Pulmonary artery endothelial cell (primary cell): ENCODE measurements at places on chromosomes 1 and 21. TPM values are rescaled to one million over a fixed set of nuclear protein-coding genes. Genes with fewer than 3 reads are reported as not detected.

DNA sequence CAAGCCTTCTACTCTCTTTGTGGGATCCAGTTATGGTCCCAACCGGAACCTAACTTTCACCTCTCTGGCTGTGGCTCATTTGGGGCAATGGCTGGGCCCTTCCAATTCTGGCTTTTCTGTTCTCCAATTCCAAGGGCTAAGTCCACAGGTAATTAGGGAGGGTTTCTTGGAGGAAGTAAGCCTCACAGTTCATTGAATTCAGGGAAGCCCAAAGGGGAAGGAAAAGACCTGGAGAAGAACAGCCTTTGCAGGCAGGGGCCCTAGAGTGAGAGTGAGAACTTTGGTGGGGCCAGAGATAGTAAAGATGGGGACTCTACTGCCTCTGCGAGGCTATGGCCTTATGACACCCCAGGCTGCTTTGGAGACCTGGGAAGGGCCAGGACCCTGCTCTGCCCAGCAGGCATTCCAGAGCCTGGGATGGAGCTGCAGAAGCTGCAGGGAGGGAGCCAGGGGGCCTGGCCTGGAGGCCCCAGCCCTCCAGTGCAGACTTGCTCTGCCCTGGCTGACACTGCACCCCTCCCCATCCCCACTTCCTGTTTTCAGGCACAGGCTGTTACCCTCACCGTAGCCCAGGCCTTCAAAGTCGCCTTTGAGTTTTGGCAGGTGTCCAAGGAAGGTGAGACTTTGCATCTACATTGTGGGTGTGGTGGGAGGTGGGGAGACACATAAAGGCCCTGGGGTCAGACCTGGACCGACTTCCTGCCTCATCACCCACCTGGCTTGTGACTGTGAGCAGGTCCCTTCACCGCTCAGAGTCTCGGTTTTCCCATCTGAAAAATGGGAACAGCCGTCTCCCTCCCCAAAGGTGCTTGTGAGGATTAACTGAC lies 18.9 kb downstream of the LDLRAP1 start:
- DNase-seq, result no peak

DNA sequence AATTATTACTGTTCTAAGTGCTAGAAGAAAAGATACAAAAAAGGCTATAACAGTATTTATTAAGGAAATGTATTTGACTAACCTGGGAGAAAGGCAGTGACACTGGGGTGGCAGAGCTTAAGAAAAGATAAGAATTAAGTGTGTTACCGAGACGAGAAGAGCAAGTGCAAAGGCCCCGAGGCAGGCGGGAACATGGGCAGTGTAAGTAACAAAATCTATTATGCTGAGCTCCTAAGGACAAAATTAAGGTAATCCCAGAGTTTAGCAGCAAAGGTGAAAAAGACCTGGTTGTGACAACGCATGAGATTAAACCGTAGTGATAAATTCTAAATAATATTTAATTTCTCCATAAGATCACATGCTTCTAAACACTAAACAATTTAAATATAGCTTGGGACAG lies 167.6 kb downstream of the RERE start:
- DNase-seq, result no peak

GRCh38 chr1:235090406-235091069 lies 38.1 kb downstream of the TOMM20 start:
- no peak for DNase-seq

The C1orf53 gene
- total RNA-seq, result 1.5 and 4.0 TPM in 2 replicates

GRCh38 chr1:218346391-218347204 lies 1.5 kb downstream of the TGFB2 start:
- no peak for DNase-seq

GRCh38 chr1:51648180-51649109 lies 31.6 kb downstream of the OSBPL9 start:
- no peak for DNase-seq

The LIPI gene
- not detected in 2 replicates for total RNA-seq

DNA sequence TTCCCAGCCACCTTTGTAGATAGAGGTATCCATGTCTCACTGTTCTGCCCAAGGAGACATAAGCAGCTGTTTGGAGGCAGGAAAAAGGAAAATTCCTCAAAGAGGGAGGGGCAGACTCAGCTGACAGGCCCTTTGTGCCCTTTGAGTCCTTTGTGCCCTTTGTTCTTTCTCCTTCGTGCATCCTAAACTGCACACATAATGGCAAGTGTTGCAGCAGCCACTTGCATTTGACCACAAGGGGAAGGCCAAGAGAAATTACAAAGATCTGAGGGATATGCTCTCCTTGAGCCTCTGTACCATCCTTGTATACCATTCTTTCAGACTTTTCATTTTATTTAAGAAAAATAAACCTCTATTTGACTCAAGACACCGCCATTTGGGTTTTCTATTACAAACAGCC lies 71.8 kb upstream of the PKN2 start:
- no peak for DNase-seq

The OSBPL9 gene
- total RNA-seq, result 75.2 and 92.5 TPM in 2 replicates

- no peak for DNase-seq
Observed at GRCh38 chr1:44640200-44640853, 34.0 kb downstream of the TMEM53 start.

The ANGPTL3 gene
- not detected in 2 replicates for total RNA-seq

The FAM177B gene
- not detected in 2 replicates for total RNA-seq
